ENCODE measurements at places on chromosomes 1 and 21. TPM values are rescaled to one million over a fixed set of nuclear protein-coding genes. Genes with fewer than 3 reads are reported as not detected.
A peak's percentile ranks its signal among the peaks of the same experiment; 100 is the strongest.

FAM229A gene
- 1.4 TPM for total RNA-seq

DNA sequence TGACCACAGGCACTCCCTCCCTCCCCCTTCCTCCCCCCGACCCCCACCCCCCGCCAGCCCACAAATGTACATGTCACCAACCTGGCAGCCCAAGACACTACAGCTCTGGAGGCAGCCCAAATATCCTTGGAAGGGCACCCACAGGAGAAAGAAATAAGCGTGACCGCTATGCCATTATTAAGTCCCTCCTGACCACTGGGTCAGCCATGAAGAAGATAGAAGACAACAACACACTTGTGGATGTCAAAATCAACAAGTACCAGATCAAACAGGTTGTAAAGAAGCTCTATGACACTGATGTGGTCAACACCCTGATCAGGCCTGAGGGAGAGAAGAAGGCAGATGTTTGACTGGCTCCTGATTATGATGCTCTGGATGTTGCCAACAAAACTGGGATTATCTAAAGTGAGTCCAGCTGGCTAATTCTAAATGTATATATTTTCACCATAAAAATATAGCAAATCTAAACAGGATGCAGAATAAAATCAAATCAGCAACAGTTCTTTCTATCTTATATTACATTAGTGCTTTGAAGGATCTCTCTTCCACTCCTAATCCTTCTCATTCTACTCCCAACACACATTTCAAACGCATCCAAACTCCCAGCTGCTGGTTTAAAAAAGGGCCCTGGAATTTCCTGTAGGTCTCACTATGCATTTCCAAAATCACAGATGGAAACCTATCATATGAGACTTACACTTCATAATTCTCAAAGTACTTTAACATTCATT, 77.4 kb upstream of the SLFNL1 start:
- DNase-seq, result no peak

DNA sequence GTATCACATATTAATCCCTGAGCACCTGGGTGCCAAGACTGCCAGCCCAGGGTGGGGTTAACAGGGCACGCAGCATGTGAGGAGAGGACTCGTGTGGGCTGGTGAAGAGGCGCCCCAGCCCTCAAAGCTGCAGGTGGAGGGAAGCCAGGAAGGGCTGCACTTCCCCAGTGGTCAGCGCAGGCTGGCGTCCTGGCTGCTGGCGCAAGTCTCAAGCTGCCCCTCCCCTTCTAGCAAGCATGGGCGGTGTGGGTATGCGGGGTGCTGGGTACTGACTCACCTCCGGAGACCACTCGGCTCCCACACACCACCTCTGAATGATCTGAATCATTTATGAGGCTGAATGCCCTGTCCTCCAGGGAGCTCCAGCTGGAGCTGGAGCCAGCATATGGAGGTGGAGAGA, 44.0 kb downstream of the EIF2D start:
- DNase-seq, result no peak

DNA sequence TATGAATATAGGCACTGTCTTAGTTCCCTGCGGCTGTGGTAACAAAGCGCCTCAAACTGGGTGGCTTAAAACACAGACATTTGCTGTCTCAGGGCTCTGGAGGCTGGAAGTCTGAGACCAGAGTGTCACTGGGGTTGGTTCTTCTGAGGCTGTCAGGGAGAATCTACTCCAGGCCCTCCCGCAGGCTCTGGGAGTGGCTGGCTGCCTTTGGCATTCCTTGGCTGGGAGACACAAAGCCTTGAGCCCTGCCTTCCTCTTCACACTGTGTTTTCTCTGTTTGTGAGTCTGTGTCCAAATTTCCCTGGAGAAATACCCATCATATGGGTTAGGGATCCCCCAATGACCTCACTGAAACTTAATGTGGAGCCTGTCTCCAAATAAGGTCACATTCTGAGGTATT, 38.5 kb downstream of the B3GALT5 start:
- DNase-seq, result no peak

MPZ gene
- 1.5 TPM for total RNA-seq

- no peak for DNase-seq
Observed at GRCh38 chr1:232486454-232487207, 143.3 kb downstream of the SIPA1L2 start.

GRCh38 chr1:29964718-29965533, 728.6 kb downstream of the PTPRU start:
- DNase-seq, result no peak

DNA sequence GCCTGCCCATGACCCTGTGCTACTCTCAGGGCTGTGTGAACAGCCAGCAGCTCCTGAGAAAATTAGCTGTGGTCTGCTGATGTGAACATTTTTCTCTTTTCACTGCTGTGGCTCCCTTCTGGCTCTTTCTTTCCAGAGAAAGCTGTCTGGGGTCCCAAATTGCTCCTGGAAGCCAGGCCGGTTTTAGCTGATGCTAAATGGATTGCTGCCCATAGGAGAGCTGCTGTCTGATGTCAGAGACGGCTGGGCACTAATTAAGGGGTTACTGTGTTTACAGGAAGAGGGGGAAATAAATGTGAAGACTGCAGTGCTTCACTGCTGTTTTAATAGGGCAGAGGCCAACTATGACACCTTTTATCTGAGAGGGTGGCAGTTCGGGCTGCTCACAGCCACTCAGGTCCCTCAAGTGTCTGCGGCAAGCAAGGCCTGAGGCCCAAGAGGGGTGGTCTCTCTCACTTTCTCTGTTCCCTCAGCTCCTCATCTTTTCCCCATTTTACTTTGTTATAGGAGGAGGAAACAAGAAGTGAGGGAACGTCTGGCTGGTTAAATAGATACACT, 106.0 kb upstream of the GNG12 start:
- no peak for DNase-seq

GRCh38 chr1:107895403-107896191, 69.4 kb downstream of the VAV3 start:
- peak; percentile 39 for DNase-seq

DNA sequence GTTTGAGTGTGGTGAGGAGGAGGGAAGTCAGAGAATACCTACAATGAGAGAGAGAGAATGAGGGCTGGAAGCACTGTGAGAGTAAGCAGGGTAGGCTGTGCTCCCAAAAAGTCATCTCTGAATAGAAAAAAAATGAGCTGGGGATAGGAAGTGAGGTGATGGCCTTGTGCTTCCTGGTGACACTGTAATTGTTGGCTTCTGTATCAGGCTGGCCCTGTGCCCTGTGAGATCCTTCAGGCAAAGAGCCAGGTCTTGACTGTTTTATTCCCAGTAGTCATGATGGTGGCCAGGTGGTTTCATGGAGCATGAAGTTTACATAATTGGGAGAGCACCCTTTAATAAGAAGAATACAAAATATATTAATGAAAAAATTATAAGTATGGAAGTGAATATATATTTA, 20.4 kb upstream of the SPATA6 start:
- DNase-seq, result peak; percentile 28

GRCh38 chr1:183039985-183040447, 16.8 kb downstream of the LAMC1 start:
- peak; percentile 76 for DNase-seq

HTR6 gene
- 0.13 TPM for total RNA-seq

- no peak for DNase-seq
Observed at GRCh38 chr1:100299521-100300222, 33.7 kb downstream of the RTCA start.

DNA sequence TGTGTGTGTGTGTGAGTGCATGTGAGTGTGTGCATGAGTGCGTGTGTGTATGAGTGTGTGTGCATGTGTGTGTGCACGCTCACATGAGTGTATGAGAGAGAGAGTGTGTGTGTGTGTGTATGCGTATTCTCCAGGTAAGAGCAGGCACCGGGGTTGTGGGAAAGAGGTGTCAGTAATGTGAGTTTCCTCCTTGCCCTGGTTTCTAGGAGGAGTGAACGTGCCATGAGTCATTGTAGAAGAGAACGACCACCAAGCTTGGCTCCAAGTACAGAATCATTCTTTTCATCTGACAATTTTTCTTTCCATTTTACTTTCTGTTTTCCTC, 79.1 kb downstream of the POFUT2 start:
- no peak for DNase-seq

OR2L8 gene
- total RNA-seq, result not detected

DNA sequence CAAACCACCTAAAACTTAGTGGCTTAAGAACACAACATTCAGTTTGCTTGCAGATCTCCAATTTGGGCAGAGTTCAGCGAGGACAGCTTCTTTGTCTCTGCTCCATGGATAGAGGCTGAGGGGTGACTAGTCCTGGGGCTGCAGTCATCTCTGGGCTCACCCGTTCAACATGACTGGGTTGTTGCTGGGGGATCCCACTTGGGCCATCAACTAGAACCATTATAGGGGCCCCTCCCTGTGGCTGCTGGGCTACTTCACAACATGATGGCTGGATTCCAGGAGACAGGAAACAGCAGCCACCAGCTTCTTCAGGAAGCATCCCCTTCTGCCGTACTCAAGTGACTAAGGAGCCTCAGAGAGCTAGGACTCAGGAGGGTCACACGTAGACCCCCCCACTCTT, 140.9 kb downstream of the RHOU start:
- no peak for DNase-seq

GRCh38 chr21:43662286-43662685, 2.9 kb downstream of the RRP1B start:
- peak; percentile 30 for DNase-seq

GRCh38 chr1:207811319-207811718, 59.5 kb downstream of the CD46 start:
- no peak for DNase-seq

DNA sequence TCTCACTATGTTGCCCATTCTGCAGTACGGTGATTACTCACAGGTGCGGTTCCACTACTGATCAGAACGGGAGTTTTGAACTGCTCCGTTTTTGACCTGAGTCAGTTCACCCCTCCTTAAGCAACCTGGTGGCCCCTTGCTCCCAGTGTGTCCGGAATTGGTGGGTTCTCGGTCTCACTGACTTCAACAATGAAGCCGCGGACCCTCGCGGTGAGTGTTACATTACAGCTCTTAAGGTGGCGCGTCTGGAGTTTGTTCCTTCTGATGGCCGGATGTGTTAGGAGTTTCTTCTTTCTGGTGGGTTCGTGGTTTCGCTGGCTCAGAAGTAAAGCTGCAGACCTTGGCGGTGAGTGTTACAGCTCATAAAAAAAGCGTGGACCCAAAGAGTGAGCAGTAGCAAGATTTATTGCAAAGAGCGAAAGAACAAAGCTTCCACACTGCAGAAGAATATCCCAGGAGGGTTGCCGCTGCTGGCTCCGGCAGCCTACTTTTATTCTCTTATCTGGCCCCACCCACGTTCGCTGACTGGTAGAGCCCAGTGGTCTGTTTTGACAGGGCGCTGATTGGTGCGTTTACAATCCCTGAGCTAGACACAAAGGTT, 17.6 kb upstream of the PARP1 start:
- DNase-seq, result no peak

- no peak for DNase-seq
Observed at GRCh38 chr21:24897883-24898282, 709.4 kb downstream of the MRPL39 start.

Data from dermis microvascular lymphatic vessel endothelial cell (primary cell).